ENCODE measurements at places on chromosomes 6 and 20.

DNA sequence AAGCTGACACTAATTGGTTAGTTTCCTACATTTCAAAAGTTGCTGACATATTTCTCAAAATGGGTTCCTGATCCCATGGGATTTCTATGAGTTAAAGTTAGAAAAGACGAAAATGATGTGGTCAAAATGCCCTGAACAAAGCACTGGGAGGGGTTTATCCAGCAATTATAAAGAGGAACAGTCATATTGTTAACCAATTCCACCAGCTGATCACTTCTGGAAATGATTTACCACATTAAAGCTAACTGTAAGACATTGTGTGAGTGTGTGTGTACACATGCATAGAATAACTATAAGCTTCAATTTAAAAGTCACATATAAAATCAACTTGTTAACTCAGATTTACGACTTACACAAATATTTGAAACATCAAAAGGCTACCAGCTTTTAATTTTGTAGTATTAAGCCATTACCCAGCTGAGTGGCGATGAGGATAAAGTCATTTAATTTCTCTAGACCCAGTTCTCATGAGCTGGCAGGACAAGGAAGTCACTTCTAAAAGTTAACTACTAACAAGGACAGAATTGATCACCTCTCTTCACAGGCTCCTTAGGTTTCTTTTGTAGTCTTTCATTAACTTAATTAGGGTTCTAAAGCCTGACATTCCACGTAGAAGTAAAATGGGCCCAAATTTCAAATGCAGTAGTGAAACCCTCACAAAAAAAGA lies 40.4 kb downstream of the MAN1A1 start:
- no peak for DNase-seq

DNA sequence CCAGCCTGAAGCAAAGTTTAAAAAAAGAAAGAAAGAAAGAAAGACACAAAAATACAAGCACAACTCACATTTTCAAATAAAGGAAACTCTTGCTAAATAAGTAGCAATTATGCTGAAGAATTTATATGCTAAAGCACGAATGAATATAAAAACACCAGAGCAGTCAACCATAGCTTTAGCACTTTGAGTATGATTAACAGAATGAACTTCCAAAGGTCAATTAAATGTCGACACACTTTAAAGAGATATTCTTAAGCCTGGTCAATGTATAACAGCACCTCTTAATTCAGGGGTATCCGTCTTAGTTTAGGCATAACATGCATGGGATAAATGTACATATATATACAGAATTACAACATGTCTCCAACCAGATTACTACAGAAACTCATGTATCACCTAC lies 125.9 kb downstream of the OGFRL1 start:
- no peak for DNase-seq

- DNase-seq = no peak
Observed at GRCh38 chr6:6969761-6970223, 138.0 kb upstream of the RREB1 start.

- no peak for DNase-seq
Observed at GRCh38 chr20:1122388-1123315, 4.2 kb downstream of the PSMF1 start.

DNA sequence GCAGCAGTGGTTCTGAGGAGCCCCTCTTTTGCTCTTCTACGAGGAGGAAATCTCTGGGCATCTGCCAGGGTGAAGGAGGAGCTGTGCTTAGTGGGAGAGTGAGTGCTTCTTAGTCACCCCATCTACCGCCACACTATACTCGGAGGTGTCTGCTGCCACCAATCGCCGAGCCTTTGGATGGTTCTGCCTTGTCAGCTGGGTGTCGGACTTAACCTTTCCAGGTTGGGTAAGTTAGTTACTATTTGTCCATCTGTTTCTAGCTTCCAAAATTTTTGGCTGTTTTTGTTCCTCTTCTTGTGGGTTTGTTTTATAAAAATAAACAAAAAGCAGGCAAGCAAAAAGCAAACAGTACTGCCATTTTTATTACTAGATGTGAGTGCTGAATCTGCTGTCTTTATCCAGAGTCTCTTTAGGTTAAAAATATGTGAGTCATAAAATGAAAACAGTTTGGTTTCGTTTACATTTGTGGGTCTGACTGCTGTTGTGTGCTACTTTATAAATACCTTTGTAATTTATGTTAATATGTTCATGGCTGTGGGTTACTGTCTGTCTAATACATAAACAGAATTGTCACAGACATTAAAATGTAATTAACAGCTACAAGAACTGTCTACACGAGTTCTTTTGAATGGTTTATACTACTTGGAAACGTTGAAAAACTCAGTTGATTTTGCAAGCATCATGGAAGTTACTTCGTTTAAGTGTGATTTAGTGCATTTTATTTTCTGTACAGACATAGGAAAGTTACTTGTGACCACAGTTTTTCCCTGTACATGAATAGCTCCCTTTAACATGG lies 89.2 kb downstream of the ARID1B start:
- peak; percentile 52 for DNase-seq

DNA sequence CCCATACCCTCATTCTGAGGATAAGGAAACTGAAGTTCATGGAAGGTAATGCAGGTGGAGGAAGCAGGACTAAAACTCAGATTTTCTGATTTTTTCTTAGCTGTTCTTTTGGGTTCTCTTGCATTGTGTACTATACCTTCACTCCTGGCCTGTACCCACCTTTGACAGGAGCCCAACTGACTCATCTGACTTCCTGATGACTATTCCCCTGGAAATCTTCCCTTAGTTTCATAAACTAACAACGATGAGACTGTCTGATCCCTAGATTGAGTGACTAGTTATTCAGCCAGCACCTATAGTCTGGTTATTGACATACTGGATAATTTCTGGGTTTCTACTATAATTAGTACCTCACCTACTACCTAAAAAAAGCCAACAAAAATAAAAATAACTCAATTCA lies 10.1 kb downstream of the CRYBG1 start:
- DNase-seq = no peak

DNA sequence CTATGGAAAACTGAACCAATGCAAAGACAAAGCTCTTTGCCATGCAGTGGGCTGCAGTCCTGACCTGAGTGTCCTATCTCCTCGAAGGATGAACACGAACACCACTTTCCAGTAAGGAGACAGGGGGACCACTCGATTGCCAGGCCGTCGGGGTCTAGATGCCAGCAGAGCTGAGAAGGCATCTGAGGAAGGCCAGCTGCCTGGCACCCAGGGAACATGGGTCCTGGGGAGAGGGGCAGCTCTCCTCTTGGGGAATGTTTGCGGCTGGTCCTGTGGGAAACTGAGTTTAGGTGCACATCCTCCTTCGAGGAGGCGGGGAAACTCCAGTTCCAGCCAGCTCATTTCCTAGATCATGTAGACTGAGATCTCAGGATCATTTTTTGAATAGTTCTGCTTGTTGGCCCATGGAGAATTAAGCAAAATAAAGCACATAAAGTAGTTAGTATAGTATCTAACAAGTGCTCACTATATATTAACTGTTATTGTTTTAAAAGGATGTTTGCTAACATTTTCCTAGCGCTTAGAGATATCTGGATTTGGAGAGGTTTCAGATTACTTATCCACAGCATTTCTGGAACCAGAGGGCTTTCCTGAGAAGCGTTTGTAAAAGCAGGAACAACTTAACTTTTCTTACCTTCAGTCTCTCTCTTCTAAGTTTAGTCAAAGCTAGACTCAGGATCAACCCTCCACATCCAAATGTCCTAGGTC lies 225.3 kb upstream of the FOXQ1 start:
- no peak for DNase-seq

GRCh38 chr6:31821301-31822035 lies 6.1 kb upstream of the HSPA1B start:
- DNase-seq = peak; percentile 74

DNA sequence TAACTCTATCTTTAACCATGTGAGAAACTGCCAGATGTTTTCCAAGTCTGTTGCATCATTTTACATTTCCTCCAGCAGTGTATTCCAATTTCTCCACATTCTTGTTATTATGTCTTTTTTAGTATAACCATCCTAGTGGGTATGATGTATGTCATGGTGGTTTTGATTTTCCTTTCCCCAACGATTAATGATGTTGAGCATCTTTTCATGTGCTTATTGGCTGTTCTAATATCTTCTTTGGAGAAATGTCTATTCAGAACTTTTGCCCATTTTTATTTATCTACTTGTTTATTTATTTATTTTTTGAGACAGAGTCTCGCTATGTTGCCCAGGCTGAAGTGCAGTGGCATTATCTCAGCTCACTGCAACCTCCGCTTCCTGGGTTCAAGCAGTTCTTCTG lies 4.3 kb upstream of the C6orf62 start:
- DNase-seq = no peak

GRCh38 chr6:52493669-52494068 lies 73.5 kb downstream of the EFHC1 start:
- DNase-seq = no peak

GRCh38 chr20:20897922-20898321 lies 185.5 kb upstream of the RALGAPA2 start:
- no peak for DNase-seq

DNA sequence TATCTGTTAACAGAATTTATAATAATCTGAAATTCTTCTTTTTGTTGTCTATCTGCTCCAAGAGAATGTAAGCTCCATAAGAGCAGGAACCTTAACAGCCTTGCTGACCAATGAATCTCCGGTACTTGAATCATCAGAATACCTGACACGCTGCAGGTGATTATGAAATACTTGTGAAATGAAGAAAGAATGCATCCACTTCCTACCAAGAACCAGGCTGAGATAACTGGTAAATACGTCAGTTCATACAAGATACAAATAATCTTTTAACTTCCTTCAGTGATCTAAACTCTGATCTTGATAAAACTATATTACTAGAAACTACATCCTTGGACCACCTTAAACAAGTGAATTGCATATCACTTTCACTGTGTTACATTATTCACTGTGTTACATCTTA lies 116.2 kb downstream of the MAP3K5 start:
- DNase-seq = no peak

DNA sequence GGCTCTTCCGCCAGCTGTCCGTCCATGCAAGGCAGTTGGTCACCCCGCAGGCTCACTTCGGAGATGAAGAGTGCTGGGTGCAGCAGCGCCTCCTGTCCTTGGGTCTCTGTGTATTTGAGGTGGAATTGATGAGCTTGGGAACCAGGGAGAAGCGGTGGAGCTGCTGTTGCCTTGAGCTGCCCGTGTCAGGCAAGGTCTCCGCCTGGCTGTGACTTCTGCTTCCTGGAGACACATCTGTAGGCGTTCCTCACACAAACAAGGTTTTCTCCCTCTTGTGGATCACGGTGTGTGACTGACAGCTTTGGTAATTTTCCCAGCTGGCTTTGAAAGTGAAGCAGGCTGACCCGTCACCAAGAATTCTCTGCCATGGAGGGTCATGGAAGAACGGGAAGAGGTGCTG lies 2.5 kb upstream of the SLC17A9 start:
- DNase-seq = no peak

GRCh38 chr20:37980876-37981275 lies 52.4 kb downstream of the TTI1 start:
- DNase-seq = no peak

- DNase-seq = no peak
Observed at GRCh38 chr6:73476723-73477122, 15.2 kb downstream of the MTO1 start.

DNA sequence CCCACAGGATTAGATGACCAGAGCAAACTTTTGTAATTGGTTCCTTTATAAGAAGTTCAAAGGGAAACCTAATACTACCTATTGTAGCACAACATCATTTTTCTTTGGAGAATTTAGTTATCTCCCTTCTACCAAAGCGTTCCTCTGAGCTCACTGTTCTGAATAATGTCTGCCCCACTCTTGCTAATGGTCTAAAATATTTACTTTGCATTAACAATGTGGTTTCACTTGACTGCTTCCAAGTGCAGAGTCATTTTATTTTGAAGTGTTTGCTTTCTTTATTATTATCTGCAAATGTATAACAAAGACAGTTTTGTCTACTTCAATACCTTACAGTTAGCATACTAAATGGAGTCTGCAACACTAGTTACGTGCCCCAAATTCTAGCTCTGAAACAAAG lies 15.0 kb downstream of the TRAPPC3L start:
- no peak for DNase-seq

DNA sequence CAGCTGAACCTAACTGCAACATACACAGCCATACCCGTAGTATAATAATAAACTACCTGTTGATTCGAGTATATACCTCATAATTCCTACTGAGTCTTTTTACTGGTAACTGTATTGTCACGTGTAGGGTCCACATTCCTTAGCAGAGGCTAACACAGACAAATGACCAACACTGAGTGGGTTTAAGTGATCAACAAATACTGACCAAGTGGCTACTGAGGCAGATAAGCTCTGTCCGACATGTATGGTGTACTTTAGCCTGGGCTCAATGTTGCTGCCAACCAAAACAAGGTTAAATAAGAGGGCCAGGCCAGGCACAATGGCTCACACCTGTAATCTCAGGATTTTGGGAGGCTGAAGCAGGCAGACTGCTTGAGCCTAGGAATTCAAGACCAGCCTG lies 12.7 kb downstream of the ELOVL5 start:
- DNase-seq = no peak

- no peak for DNase-seq
Observed at GRCh38 chr20:33833333-33833732, 22.2 kb downstream of the CHMP4B start.

- DNase-seq = peak; percentile 78
Observed at GRCh38 chr20:35447082-35447789, 8.2 kb upstream of the CEP250 start.

DNA sequence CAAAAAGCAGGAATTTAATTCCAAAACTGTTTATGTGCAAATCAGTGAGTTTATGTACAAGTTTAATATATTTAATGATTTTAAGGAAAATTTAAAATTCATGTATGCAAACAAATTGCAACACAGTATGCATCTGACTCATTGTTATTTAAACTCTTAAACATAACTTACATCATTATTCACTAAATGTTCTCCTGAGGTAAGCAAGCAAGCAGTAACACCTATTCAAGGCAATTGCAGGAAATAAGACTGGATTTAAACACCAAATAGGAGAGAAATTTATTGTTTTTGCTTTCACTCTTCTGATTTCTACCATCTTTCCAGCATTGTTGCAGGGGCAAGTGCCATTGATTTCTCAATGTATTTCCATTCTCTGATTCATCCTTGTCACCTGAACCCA lies 239.5 kb downstream of the TFAP2A start:
- no peak for DNase-seq

- no peak for DNase-seq
Observed at GRCh38 chr6:116557893-116558292, 4.3 kb downstream of the CALHM4 start.

DNA sequence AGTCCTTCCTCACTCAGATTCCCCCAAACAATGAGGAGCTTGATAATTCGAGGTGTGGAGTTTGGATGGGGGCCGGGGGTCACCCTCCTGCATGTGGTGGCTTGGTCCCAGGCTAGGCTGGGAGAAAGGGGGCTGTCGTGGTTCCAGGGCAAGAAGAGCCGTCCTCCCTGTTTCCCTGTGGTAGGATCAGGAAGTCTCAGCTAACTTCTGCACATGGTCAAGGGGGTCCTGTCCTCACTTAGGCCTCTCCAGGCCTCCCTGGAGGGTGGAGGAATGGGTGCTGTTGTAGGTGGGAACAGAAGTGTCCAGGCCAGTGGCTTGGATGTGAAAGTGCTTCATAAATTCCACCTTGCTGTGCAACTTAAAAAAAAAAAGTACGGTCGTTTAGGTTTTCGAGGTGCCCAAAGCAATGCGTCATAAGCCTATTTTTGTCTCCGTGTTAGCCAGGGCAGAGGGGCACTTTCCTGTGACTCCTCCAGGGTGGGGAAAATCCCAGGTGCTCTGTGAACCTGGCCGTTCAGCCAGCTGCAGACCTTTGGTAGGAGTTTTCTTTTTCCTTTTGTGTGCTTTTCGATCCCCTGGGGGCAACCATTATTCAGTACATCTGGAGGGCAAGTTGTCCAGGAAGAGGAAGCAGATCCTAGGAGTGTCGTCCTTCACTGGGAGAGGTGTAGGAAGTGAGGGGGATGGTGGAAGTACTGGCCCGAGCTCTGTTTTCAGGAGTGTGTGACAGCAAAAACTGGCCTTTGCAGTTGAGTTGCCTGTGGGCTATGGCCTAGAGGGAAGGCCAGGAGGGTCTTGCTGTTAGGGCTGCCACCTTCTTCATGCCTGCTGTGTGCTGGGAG lies 9.6 kb downstream of the IGF2R start:
- DNase-seq = no peak
